HFF-Myc (cell line): ENCODE measurements at places on chromosomes 16 and 17.
A peak's percentile ranks its signal among the peaks of the same experiment; 100 is the strongest.

DNA sequence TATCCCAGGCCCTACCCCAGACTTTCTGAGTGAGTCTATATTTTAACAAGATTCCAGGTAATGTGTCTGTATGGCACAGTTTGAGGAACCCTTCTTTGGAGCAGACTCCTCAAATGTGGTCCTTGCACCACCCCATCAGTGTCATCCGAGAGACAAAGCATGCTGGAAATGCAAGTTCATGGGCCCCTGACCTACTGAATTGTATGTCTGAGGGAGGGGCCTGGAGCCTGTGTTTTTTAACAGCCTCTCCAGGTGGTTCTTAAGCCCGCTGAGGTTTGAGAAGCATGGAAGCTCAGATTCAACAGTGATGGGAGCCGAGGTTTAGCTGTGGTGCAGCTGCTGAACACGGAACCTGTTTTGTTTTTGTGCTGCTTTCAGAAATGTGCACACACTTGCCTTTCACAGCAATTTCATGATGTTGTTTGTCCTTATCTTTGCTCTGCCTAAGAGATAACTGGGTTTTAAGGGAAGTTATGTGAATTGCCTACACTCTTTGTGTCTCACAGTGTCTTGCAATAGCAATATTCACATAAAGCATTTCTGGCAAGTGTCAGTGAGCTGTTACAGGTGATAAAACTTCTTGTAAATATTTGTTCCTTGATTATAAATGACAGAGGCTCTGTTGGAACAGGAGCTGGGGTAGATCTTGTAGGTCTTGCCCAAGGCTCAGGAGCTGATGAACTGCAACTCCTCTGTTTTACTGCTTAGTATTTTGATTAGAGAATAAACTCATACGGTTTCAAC, 32.0 kb upstream of the IL34 start:
- no peak for DNase-seq

- DNase-seq: no peak
Measured at GRCh38 chr17:69723741-69724140, 309.2 kb downstream of the MAP2K6 start.

GRCh38 chr17:61205401-61205800, 194.2 kb upstream of the TBX2 start:
- DNase-seq: no peak

DNA sequence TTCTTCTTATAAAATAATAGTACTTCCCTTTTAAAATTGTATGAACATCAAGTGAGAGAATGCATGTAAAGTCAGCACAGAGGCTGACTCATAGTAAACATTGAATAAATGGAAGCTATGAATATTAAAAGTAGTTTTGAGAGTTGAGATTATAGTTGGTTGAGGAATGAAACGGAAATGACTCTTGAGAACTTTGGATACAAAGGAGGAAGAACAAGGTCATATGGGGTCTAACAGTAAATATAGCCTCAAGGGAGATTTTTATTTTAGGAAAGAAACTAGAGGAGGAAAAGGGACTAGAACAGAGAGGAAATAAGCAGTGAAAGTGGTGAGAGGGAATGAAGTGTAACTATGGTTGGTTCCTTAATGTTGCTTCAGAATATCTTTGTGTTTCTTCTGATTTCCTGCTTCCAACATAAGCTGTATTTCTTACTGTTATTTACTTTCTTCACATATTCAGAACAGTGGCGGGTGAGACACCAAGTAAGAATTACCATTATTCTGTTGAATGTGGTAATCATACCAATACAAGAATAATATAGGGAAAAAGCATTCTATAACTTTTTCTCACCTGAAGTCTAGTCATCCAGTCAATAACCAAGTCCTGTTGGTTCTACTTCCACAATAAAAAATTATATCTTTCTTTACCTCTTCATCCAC, 165.1 kb downstream of the CHD9 start:
- DNase-seq: no peak

- DNase-seq: peak; percentile 75
Measured at GRCh38 chr16:68091380-68092261, 6.5 kb downstream of the NFATC3 start.

GRCh38 chr17:79979816-79980215, 55.9 kb downstream of the TBC1D16 start:
- no peak for DNase-seq

GRCh38 chr16:53142823-53143568, 88.2 kb downstream of the CHD9 start:
- no peak for DNase-seq

DNA sequence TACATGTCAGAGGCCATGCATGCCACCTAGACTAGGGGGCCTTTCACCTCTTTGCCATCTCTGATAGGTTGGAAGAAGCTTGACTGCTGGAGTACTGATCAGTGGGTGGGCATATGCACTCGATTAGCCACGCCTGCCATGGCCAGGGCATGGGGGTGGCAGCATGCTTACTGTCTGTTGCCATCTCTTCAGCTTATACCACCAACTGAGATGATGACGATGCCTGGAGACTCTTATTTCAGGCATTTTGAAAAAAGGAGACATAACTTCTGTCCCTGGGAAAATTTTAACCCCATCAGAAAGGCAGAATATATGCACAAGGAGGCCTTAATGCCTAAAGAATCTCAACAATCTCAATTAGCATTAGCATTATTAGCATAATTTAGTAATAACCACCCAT, 60.8 kb downstream of the MSI2 start:
- no peak for DNase-seq

DNA sequence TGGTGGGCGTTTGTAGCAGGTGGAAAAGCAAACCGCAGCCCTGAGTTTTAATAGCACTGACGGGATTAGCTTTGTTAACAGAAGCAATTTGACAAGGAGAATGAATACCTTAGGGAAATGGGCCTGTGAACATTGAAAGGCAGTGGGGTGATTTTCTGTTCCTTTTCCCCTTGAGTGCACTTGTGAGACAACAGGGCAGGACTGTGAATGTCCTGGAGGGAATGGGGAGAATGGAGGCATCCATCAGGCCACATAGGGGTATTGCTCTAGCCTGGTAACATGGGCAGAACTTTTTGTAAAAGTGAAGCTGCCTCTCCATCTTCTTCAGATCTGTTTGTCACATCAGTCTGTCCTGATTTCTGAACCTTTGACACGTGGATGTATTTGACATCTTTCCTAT, 26.2 kb downstream of the USP43 start:
- DNase-seq: no peak

- DNase-seq: no peak
Measured at GRCh38 chr17:67469208-67469980, 92.3 kb downstream of the PITPNC1 start.

GRCh38 chr17:75661531-75661930, 5.4 kb downstream of the RECQL5 start:
- no peak for DNase-seq

DNA sequence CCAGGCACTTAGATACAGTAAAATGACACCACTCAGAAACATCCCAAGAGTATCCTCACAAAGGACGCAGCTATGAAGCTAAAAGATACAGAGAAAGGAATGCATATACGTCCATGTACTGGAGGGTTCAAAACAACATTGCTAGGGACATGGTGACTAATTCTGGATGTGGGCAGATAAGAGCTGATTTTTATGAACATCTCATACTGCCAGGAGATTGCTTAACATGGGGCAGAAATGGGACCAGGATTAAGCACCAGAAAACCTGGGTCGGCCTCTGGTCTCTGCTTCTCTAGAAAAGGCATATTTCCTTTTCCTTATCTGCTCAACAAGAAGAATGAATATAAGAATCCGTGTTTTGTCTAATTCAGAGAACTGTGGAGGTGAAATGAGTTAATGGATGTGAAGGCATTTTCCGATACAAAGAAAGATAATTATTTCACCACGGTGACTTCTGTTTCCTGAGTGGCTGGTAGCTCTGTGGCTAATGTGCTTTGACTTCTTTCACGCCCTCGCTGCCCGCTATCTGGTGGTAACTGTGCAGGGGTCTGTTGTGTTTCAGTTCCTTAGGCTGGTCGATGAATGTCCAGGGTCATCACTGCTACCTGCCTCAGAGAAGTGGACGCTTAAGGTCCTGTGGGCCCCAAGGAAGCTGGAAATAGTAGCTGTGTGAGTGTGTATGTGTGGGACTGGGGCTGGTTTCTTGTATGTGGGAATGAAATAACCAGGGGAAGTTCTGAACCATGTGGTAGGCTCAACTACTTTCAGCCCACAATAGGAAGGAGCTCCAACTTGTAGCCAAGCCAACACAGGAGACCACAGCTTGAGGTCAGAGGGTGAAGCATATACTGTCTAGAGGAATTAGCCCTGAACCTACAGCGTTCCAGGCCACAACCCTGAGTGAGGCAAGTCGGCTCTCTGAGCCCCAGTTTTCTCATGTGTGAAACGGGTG, 15.8 kb upstream of the CCL5 start:
- DNase-seq: no peak

- DNase-seq: no peak
Measured at GRCh38 chr16:47715442-47716083, 254.4 kb downstream of the PHKB start.

DNA sequence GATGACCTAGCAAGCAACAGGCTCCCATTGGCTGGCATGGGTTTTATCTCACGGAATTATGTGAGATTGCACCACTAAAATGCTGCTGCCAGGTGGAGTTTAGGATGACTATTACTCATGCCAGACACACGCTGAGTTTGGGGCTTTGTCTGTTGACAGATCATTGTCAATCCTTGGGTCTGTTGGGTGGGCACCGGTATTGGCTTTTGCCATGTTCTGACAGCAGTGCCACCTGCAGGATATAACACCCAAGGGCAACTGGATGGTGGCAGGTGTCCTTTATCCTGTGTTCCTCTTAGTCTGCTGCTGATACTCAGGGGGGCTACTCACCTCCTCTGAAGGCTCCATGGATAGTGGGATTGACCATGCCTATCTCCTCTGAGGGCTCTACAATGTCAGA, 221.6 kb upstream of the DYNLRB2 start:
- DNase-seq: no peak

DNA sequence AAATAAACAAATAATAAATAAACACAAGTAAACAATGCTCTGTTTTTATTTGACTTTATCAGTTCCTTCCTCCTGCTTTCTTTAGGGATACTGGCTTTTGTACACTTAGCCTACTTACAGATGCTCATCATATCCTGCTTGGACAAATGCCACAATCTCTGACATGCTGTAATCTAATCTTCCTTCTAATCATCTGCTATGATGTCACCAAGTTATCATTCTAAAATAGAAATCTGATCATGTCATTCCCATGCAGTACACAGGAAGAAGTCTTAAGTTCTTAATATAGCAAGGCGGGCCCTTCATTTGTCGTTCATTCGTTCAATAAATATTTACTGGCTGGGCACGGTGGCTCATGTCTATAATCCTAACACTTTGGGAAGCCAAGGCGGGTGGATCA, 9.1 kb upstream of the UBB start:
- DNase-seq: peak; percentile 60

DNA sequence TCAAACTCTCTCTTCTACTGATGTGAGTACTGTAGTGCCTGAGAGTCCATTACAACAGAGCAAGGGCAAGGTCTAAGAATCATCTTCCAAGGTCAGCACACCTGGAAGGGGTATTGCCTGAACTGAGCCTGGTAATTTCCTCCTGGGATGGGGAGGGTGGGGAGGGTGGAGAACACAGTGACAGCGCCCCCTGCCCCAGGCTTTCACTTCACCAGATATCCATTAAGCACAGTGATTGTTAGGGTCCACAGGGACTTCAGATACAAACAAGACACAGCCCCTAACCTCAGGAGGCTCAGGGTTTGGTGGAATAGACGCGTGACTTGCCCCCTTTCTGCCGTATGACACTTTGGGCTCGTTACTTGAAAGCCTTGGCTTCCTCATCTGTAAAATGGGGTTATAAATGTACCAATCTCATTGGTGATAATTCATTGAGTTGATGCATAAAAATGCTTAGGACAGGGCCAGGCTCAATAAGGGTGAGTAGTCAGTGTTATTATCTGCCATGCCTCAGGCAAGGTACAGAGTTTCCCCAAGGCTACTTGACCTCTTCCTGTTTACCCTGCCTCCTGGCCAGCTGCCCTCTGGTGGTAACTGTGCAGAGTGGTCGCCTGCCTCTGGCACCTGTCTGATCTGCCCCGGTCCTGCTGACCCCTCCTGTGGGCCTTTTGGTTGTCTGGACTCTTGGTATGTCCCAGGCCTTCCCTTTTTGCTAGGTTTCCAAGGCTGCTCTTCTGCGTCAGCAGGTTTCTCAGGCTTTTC, 13.1 kb upstream of the BRD7 start:
- DNase-seq: no peak
